ENCODE measurements at places on chromosomes 2 and 18. TPM values are rescaled to one million over a fixed set of nuclear protein-coding genes. Genes with fewer than 3 reads are reported as not detected.

- no peak overlapping the region for H3K4me3 ChIP-seq
- H3K27me3 ChIP-seq = no peaks in the 10 kb centered on the region
- no peak for DNase-seq
- H3K27ac ChIP-seq = no peak overlapping the region
- H3K4me1 ChIP-seq = no peaks in the 10 kb centered on the region
Observed at GRCh38 chr2:151730262-151730975, 3.9 kb downstream of the NEB start.

DNA sequence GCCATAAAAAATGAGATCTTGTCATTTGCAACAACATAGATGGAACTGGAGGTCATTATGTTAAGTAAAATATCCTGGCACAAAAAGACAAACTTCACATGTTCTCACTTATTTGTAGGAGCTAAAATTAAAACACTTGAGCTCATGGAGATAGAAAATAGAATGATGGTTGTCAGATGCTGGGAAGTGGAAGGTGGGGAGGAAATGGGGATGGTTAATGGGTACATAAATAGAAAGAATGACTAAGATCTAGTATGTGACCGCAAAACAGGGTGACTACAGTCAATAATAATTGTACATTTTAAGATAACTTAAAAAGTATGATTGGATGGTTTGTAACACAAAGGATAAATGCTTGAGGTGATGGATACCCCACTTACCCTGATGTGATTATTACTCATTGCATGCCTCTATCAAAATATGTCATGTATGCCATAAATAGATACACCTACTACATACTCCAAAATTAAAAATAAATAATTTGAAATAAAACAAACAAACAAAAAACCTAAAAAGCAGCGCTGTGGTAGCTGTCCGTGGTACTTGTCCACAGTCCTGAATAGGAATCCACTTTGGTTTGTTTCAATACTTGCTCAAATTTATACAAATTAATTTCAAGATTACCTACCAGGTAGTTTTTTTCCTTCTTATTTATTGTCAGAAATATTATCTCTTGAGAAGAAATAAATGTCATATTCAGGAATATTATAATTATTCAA is 224.5 kb downstream of the DLGAP1 start:
- no peaks in the 10 kb centered on the region for H3K36me3 ChIP-seq
- no peaks in the 10 kb centered on the region for H3K4me1 ChIP-seq
- no peaks in the 10 kb centered on the region for H3K27me3 ChIP-seq
- no peak overlapping the region for H3K4me3 ChIP-seq

DNA sequence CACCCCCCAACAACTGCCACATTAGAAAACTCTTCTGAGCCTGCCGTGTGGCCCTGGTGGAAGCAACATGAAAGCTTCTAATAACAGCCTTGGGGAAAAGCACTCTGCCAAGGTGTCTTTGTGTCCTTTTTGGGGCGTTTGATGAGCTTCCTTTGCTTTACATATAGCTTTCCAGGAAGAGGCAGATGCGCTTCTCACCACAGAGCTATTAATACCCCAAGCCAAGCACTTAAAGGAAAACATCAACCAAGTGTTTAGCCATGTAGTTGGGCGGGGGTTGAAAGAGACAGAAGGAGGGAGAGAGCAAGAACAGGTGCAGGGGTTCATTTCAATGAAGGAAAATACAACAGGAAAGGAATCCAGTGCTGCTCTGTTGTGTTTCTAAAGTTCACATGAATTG is 176.1 kb downstream of the VAPA start:
- H3K36me3 ChIP-seq = no peaks in the 10 kb centered on the region
- H3K4me3 ChIP-seq = no peak overlapping the region
- H3K27ac ChIP-seq = no peak overlapping the region
- H3K4me1 ChIP-seq = no peaks in the 10 kb centered on the region
- no peak for DNase-seq
- no peaks in the 10 kb centered on the region for H3K27me3 ChIP-seq

NCKAP5 gene
- 3.3 TPM for total RNA-seq

GRCh38 chr2:74025971-74026612 is 41.4 kb downstream of the TET3 start:
- peaks cover 10% of the 10 kb centered on the region for H3K4me1 ChIP-seq
- no peak overlapping the region for H3K4me3 ChIP-seq
- H3K27ac ChIP-seq = peak overlapping the region; percentile 52
- DNase-seq = peak; percentile 76
- H3K36me3 ChIP-seq = no peaks in the 10 kb centered on the region

DNA sequence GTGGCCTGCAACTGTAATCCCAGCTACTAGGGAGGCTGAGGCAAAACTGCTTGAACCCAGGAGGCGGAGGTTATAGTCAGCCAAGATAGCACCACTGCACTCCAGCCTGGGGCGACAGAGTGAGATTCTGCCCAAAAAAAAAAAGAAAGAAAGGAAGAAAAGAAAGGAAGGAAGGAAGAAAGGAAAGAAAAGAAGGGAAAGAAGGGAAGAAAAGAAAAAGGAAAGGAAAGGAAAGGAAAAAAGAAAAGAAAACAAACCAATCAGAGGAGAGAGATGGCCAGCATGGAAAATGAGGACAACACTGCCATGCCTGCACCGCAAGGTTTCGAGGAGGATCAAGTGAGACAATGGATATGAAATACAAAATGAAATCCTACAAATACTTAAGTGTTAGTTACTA is 34.7 kb downstream of the NOL10 start:
- peaks cover 3% of the 10 kb centered on the region for H3K4me1 ChIP-seq
- H3K27ac ChIP-seq = no peak overlapping the region
- peaks cover 4% of the 10 kb centered on the region for H3K36me3 ChIP-seq

DNA sequence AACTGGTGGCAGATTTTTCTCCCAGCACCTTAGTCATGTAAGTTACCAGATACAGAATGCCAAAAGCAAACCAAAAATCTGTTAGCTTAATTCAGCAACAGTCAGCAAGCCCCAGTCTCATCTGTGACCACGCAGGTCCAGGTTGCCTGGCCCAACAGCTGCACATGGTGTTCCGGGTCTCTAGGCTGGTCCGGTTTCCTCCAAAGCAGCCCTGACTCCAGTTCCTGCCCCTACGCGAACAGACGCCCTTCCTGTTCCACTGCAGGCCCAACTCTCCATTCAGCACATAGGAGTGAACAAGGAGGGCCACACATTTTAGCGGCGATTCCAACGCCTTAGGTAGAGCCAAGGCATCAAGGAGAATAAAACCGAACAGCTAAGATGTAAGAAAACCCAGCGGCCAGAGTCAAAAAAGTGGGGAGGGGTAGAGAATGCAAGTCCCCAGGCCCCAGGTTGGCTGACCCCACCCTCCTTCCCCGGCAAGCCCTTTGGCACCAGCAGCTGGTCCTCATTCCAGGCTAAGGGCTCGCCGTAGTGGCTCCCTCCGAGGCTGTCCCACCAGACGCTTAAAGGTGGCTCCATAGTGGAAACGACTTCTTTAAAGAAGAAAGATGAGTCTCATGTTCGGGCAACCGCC is 1.5 kb downstream of the STK25 start:
- peaks cover 57% of the 10 kb centered on the region for H3K4me1 ChIP-seq
- H3K27ac ChIP-seq = peak overlapping the region; percentile 91
- H3K4me3 ChIP-seq = peak overlapping the region; percentile 90
- H3K27me3 ChIP-seq = peaks cover 8% of the 10 kb centered on the region
- peak; percentile 75 for DNase-seq

GRCh38 chr2:178884440-178884839 is 77.2 kb upstream of the TTN start:
- H3K27ac ChIP-seq = no peak overlapping the region
- H3K4me1 ChIP-seq = no peaks in the 10 kb centered on the region
- H3K4me3 ChIP-seq = no peak overlapping the region
- no peaks in the 10 kb centered on the region for H3K36me3 ChIP-seq

FKBP7 gene
- total RNA-seq = 3.0 TPM

DNA sequence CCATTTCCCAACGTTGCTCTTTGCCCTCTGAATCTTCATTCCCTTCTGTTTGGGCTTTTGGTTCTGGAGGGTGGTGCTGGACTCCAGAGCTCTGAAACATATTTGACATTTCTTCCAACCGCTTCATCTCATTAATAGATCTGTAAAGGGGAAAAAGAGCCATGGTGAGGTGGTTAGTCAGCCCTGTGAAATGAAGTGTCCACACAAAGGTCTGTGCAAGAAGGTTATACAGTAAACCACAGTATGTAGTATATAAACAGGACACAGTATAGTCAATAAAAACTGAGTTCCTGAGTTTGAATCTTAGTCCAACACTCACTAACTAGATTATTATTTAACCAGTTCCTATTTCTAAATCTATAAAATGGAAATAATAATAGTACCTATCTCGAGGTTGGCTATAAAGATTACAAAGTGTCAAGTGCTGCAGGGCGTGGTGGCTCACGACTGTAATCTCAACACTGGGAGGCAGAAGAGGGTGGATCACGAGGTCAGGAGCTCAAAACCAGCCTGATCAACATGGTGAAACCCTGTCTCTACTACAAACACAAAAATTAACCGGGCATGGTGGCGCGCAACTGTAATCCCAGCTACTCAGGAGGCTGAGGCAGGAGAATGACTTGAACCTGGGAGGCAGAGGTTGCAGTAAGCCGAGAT is 13.1 kb downstream of the STARD7 start:
- peak; percentile 31 for DNase-seq
- H3K27ac ChIP-seq = no peak overlapping the region
- no peaks in the 10 kb centered on the region for H3K27me3 ChIP-seq
- peaks cover 5% of the 10 kb centered on the region for H3K36me3 ChIP-seq
- H3K4me1 ChIP-seq = peaks cover 66% of the 10 kb centered on the region

PLEKHH2 gene
- 17.3 TPM for total RNA-seq

SERTAD2 gene
- 56.5 TPM for total RNA-seq

DNA sequence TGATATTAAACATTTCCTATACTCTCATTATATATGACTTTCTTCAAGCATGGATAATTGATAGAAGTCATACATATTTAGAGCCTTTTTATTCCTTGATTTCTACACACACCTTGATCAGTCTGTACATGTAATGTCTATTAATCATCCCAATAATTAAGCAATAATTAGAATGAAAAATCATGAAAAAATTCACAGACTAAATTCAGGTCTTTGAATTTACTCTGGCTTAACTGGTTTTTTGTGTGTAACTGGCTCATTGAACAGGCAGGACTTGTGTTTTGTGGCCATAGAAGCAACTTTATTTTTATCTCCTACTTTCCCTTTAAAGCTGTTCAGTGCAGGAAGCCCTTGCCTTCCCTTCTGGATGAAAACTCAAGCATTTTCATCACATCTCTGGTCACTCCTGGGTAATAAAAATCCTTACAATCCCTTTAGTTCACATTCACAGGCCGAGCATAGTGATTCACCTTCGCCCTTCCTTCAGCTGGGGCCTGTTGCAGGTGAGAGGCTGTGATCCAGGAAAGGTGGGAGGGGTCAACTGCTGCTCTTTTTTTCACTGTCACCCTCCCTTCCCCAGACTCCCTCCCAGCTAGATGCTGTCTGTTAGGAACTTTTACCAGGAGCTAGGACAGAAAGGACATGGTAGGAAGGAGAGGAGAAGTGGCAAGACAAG is 58.0 kb upstream of the ITSN2 start:
- DNase-seq = no peak
- H3K27me3 ChIP-seq = no peaks in the 10 kb centered on the region
- H3K27ac ChIP-seq = no peak overlapping the region
- H3K4me3 ChIP-seq = no peak overlapping the region
- no peaks in the 10 kb centered on the region for H3K4me1 ChIP-seq

DNA sequence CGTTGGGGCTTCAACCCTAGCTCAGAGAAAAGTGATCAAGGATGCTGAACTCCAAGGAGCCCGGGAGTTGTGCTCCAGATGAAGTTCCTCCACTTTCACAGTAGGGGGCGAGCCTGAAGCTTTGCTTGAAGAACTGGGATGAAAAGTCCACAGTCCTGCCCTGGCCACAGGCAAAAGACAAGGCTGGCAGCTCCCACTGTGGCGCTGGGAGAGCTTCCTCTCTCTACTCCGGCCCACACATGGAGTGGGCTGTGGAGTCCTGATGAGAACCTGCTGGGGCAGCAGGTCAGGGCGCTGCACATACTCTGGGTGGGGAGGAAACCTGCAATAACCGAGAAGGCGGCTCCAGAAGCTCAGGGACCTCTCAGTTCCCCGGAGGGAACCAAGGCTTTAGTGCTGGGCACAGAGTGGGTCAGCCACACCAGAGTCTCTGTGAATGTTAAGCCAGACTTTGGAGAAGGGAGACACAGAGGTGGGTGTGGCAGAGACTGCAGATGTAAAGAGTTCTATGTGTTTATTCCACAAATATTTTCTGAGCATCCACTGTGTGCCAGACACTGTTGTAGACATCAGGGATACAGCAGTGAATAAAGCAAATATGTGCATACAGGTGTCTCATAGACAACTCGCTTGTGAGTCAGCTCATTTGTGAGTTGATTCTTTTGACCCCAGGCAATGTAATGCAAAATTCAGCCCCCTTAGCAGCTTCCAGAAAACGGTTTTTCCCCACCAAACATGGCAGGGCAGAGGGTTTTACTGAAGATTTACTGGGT is 48.0 kb upstream of the MRPL33 start:
- H3K27ac ChIP-seq = peak overlapping the region; percentile 82
- peaks cover 37% of the 10 kb centered on the region for H3K4me1 ChIP-seq
- no peaks in the 10 kb centered on the region for H3K36me3 ChIP-seq

GRCh38 chr2:198062826-198063225 is 258.4 kb downstream of the PLCL1 start:
- no peaks in the 10 kb centered on the region for H3K4me1 ChIP-seq
- H3K27me3 ChIP-seq = no peaks in the 10 kb centered on the region
- no peak overlapping the region for H3K27ac ChIP-seq
- DNase-seq = no peak
- no peak overlapping the region for H3K4me3 ChIP-seq

B4GALT6 gene
- 5.5 TPM for total RNA-seq

DNA sequence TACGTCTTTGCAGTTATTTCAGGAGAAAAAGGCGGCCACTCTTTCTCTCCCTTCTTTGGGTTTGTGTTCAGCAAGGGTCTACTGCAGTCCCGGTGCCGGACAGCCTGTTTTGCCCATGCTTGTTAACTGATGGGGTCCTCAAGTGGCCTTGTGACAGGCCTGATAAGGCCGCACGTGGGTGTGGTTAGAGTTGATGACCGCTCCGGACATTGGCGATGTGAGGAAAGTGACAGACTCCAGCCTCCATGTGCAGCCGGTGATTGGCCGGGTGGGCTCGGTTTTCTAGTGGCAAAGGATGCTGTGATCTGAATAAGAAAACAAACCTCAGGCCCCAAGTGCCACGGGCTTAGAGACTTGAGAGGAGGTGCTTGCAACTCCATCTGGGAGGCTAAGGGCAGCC is 15.6 kb downstream of the HPCAL1 start:
- peaks cover 16% of the 10 kb centered on the region for H3K4me1 ChIP-seq
- H3K27me3 ChIP-seq = no peaks in the 10 kb centered on the region
- peak; percentile 56 for DNase-seq
- no peak overlapping the region for H3K4me3 ChIP-seq
- H3K36me3 ChIP-seq = peaks cover 10% of the 10 kb centered on the region

DNAJC5G gene
- not detected for total RNA-seq

HNRNPLL gene
- 38.0 TPM for total RNA-seq

RUFY4 gene
- total RNA-seq = 2.2 TPM

DNA sequence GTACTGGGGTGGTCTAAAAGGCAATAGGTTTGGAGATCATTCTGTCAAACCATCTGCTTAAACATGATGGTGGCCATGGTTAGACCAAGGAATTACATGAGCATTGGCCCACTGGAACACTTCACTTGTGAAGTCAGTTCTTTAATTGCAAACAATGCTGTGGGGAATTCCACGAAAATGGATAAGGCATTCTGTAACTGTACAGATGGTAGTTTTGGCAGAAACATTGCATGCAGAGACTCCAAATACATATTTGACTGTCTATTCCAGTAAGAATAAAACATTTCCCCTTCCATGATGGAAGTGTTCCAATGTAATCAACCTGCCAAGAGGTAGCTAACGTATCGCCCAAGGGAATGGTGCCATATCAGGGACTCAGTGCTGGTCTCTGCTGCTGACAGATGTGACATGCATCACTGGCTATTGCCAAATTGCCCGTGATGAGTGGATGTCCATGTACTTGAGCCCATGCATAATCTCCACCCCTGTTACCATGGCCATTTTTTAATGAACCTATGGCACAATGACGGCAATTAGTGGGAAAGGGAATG is 417.9 kb downstream of the CDH7 start:
- H3K27me3 ChIP-seq = no peaks in the 10 kb centered on the region
- no peaks in the 10 kb centered on the region for H3K4me1 ChIP-seq
- DNase-seq = no peak
- H3K27ac ChIP-seq = no peak overlapping the region
- no peak overlapping the region for H3K4me3 ChIP-seq

All from spleen (tissue), 13 donors.